ENCODE measurements at places on chromosomes 2 and 18.

GRCh38 chr18:23094411-23095190 is 40.7 kb upstream of the CABLES1 start:
- no peak for DNase-seq

DNA sequence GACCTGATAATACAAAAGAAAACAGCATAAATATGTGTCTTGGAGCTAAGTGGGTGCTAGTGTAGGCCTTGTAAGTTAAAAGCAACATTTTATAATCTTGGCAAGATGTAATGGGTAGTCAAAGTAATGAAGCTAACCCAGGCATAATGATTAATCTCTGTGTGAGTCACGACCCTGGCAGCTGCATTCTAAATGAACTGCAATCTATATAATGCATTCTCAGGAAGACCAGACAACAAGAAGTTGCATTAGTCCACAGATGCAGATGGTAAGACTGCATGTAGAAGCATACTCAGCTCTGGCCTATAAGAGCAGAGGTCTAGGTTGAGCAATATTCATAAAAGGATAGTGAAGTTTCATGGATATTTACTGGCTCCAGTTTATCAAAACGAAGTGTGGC is 85.6 kb upstream of the ETAA1 start:
- DNase-seq = no peak

DNA sequence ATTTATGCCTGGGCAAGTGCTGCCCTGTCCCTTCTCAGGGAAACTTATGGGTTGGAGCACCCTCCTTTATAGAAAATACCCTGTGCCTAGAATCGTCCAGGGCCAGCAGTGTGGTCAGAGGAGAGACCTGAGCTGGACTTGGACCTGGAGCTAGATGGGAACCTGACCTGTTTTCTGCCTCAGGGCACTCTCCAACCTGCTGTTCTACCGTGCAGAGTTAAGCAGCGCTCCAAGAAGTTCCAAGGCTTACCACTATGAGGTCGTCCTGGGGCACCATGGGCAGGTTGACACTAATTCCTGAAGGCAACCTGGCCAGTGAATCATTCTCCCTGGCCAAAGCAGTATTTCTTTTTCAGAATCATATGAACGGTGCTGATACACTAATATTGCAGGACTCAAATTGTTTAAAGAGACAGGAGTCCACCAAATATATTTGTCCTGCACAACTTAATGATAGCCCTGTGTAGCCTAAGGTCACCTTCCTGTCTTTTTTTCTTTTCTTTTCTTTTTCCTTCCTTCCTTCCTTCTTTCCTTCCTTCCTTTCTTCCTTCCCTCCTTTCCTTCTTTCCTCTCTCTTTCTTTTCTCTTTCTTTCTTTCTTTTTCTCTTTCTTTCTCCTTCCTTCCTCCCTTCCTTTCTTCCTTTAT is 455.4 kb upstream of the HNMT start:
- DNase-seq = no peak

DNA sequence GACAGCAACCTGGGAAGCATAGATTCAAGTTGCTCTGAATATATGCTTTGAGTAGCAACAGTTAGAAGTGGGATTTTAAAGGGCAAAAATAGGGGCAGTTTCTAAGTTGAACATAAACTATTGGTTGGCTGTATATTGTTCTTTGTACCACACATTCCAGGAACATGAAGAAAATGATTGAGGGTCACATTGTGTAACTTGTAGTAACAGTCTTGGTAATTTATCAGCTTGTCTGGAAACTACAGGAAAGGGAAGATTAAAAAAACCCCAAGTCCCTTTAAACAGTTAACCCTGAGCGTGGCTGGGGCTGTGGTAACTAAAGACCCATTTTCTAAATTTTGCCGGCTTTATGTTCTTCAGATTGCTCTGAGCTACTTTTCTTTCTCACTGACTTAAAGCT is 7.4 kb downstream of the PLEKHB2 start:
- no peak for DNase-seq

DNA sequence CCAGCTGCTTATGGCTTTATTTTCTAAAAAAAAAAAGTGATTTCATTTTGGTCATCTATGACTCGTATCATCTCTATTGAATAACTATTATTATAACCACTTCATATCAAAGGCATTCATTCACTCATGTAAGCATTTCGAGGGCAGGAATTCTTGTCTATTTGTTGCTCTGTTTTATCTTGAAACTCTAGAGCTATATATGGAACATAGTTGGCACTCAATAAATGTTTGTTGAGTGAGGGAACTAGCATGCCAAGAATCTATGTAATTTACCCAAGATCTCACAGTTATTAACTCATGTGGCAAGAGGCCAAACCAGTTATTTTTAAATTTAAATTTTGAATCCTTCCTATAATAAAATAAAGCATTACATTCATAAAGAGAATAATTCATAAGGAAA is 470.1 kb downstream of the TMX3 start:
- DNase-seq = no peak

- no peak for DNase-seq
These were observed 3.4 kb downstream of the IRS1 start for GRCh38 chr2:226796012-226796839.

DNA sequence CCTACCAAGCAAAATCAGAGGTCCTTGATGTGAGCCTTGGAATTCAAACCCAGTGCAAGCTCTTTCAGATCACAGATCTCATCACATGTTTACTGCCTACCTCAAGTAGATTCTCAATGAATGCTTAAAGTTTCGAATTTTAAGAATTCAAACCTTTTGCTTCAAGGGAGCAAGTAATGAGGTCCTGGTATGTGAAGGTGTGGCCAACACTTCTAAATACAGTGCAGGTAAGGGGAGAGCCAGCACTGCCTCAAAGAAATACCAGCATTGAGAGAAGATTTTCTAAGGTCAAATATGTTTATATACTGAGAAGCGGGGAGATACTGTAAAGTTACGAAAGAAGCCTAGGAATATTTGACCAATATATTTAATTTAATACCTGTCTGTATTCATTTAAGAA is 19.7 kb upstream of the RNF152 start:
- no peak for DNase-seq

DNA sequence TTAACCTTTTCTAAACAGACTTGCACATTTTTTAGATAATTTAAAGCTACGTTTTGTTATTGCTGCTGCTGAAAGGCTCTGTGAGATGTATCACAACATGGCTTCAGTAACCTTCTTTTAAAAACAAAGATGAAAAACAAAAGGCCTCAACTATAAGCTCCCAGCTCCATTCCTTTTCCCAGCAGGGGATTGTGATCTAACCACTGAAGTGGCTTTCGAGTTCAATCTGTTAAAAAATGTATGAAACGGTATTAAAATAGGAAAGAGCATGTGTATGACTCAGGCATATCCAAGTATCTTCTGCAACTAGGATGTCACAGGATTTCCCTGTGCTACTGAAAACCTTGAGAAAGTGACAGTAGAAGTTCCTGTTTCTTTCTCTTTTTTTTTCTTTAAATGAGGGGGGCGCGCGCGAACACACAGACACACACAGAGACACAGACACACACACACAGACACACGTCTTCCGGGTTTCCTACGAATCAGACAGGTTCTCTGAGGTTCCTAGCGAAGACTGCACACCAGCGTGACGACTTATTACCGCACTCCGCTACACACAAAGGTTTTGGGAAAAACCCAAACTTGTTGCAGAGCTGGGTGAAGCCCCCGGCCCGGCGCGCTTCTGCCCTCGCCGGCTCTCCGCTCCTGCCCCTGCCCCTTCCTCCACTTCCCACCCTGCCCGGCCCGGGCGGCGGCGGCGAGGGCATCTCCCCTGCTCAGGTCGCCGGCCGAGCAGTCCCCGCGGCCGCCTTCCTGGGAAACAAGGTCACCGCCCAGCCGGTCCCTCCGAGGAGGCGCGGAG is 86.8 kb downstream of the RBMS1 start:
- DNase-seq = peak; percentile 87

DNA sequence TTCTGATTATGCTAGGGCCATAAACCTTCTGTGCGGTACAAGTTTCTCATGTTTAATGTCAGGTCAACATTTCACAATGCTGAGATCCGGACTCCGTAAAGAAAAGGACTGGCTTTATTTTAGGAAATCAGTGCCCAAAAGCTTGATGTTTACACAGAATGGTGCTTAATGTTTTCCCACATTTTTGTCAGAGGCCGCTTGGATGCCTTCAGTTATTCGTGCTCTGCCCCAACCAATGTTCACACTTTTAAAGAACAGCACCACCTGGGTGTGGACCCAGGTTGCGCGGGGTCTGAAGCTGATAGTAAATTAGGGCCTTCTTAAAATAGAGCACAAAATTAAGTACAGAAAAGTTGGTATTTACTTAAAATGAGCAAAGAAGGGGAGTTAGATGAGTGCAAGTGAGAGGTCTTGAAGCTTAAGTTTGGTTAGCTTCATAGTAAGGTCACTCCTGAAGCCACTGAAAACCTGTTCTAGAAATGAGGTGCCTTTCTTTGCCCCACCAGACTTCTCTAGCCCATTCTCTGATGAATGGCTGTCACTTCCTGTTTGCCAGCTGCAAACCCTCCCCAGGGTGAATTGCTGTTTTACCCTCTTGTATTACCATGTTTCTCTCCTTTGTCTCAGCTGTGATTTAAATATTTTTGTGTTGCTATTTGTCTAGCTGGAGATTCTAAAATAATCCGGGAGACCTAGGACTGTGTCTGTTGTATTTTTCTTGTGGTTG is 20.5 kb downstream of the SLC3A1 start:
- no peak for DNase-seq

DNA sequence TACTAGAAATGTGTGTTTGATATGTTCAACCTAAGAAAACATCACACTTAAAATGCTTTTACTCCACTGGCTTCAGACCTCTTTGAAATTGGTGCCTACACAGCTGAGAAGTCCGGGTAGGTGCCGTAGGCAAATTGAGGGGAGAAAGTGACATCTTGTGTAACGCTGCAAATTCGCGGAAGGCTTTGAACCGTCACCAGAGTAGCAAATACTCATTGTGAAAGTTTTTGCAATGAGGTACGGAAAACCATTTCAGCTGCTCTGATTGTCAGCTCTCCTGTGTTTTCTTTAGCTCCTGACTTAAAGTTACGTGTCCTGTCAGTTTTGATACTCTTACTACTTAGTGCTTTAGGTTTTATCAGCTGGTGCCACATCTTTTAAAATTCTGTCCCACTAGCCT is 224.5 kb downstream of the FAM210A start:
- DNase-seq = no peak

DNA sequence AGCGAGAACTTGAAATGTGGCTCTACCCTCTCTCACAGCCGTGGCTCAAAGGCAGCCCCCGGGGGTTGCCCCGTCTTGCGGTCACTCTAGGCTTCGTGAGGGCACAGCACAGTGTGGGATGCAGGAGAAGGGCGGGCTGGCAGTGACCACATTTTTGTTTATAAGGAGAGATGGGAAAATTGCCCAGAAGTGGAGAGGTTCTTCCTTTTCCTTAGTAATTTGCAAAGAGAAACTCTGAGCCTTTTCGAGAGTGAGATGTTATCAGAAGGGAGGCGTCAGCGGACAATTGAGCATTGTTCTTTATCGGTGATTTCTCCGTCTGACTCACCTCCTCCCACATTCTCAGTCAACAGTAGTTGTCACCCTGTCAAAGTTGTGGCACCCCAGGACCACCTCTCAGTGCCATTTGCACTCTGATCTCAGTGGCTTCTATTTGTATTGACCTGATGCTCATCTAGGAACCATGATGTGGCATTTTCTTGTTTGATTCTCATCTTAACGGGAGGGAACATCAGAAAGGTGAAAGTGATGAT is 89.6 kb downstream of the ACAA2 start:
- DNase-seq = no peak

Measured in OCI-M1 (cell line).